Putamen (tissue), 1 donor: ENCODE measurements at places on chromosomes 11 and 22.

DNA sequence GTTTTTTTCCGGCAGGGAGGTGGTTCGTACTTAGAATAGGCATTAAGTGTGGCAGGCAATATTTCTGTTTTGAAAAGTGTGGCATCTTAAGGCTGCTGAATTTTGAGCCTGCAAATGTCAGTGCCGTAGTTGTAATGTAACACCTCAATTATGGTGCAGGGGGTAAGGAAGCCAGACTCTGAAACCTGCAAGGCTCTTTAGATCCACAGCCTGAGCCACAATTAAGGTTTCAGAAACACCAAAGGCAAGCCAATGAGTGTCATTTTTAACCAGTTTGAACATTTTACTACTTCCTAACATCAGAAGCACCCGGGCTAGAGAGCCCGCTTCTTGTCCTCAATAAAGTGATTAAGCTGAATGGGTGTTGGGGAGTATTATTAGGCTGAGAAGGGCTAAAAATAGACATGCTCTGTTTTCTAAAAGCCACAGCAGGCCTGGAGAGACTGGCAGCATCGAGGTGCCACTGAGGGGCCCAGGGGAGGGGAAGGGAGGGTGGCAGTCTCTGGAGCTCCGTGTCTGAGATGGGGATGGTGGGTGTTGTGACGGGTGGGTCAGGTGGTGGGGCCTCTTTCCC is 113.4 kb downstream of the ZBTB16 start:
- DNase-seq, result no peak

GRCh38 chr11:79122759-79123158 is 318.1 kb downstream of the TENM4 start:
- no peak for DNase-seq

DNA sequence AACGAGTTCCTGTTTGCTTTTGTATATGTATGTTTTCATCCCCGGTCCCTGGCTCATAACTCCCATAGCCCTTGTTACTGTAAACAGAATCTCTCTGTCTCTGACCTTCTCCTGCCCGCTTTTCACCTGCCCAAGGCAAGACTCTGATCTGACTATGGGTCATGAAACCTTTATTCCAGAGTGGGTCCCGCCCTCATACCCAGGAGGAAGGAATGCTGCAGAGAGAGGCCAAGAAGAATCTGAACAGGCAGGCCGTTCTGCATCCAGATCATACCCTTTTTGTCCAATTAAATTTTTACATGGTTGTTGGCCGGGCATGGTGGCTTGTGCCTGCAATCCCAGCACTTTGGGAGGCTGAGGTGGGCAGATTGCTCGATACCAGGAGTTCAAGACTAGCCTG is 39.6 kb downstream of the GRIK4 start:
- no peak for DNase-seq

- DNase-seq, result no peak
Observed at GRCh38 chr11:117189191-117189940, 9.8 kb upstream of the TAGLN start.
